Naive thymus-derived CD8-positive, alpha-beta T cell (primary cell): ENCODE measurements at places on chromosomes 12 and 14. TPM values are rescaled to one million over a fixed set of nuclear protein-coding genes. Genes with fewer than 3 reads are reported as not detected.
A peak's percentile ranks its signal among the peaks of the same experiment; 100 is the strongest.

GRCh38 chr14:102015771-102016170 lies 51.4 kb downstream of the DYNC1H1 start:
- no peak for DNase-seq
- no peaks in the 10 kb centered on the region for H3K27me3 ChIP-seq
- peaks cover 95% of the 10 kb centered on the region for H3K36me3 ChIP-seq
- no peak overlapping the region for H3K4me3 ChIP-seq
- H3K4me1 ChIP-seq, result peaks cover 12% of the 10 kb centered on the region

DNA sequence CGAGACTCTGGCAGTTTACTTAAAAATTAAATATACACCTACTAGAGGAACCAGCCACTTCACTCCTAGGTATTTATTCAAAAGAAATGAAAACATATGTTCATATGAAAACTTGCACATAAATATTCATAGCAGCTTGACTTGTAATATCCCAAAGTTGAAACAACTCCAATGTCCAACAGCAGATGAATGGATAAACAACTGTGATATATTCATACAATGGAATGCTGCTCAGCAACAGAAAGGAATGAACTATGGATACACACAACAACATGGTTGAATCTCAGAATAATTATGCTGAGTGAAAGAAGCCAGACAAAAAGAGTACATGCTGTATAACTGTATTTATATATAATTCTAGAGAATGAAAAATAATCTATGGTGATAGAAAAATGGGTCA lies 53.4 kb upstream of the DACT1 start:
- no peaks in the 10 kb centered on the region for H3K4me1 ChIP-seq
- H3K27me3 ChIP-seq, result peaks cover 28% of the 10 kb centered on the region
- peaks cover 25% of the 10 kb centered on the region for H3K36me3 ChIP-seq
- no peak overlapping the region for H3K27ac ChIP-seq
- no peak for DNase-seq

GRCh38 chr12:106919910-106920544 lies 35.7 kb upstream of the TMEM263 start:
- no peaks in the 10 kb centered on the region for H3K36me3 ChIP-seq
- peaks cover 4% of the 10 kb centered on the region for H3K27me3 ChIP-seq
- peaks cover 9% of the 10 kb centered on the region for H3K4me1 ChIP-seq
- peak; percentile 53 for DNase-seq
- H3K4me3 ChIP-seq, result no peak overlapping the region

DNA sequence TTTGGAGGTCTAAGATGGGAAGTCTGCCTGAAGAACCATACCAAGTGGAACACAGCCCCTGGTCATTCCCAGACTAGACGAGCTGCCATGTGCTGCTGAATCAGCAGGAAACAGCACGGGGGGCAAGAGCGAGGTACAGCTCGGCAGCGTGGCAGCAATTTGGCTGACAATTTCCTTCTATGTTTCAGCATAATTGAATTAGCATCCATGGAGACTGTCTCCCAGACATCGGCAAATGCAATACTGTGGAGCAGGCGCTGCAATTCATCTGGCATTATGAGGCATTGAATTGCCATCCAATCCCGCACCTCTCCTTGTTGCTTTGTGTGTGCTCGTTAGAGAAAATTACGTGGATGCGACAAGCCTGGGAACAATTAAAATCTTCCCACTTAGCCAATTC lies 46.0 kb upstream of the CCDC60 start:
- no peak for DNase-seq
- H3K27me3 ChIP-seq, result peaks cover 4% of the 10 kb centered on the region
- no peak overlapping the region for H3K27ac ChIP-seq
- no peak overlapping the region for H3K4me3 ChIP-seq

DNA sequence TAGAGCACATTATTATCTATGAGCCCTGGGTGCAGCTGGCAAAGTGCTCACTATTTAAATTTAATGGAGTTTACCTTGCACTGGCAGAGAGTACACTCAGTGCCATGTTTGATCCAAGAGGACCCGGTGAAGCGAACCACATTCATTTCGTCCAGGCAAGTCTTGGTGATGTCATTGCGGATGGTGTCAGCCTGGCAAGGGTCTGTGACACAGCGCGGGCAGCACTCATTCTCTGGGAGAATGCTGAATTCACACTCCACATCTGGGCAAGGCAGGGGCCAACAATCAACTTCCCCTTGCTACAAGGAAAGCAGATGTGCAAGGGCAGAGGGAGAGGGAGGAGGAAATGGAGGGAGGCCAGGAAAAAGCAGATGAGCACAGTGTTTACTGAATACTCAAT lies 356.2 kb downstream of the NELL2 start:
- DNase-seq, result no peak
- no peak overlapping the region for H3K4me3 ChIP-seq
- peak overlapping the region; percentile 6 for H3K27ac ChIP-seq

DNA sequence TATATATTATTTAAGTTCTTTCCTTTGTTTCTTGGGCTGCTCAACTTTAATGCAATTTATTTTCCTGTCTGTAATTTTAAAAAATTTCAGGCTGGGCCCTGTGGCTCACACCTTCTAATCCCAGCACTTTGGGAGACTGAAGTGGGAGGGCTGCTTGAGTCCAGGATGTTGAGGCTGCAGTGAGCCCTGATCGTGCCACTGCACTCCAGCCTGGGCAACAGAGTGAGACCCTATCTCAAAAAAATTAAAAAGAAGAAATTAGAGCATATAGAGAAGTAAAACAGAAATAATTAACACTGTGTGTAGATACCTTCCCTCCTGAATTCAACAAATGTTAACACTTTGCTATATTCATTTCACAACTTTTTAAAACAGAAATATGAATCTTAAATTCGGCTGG lies 74.2 kb downstream of the DENND5B start:
- no peaks in the 10 kb centered on the region for H3K27me3 ChIP-seq
- H3K36me3 ChIP-seq, result no peaks in the 10 kb centered on the region
- no peaks in the 10 kb centered on the region for H3K4me1 ChIP-seq

DNA sequence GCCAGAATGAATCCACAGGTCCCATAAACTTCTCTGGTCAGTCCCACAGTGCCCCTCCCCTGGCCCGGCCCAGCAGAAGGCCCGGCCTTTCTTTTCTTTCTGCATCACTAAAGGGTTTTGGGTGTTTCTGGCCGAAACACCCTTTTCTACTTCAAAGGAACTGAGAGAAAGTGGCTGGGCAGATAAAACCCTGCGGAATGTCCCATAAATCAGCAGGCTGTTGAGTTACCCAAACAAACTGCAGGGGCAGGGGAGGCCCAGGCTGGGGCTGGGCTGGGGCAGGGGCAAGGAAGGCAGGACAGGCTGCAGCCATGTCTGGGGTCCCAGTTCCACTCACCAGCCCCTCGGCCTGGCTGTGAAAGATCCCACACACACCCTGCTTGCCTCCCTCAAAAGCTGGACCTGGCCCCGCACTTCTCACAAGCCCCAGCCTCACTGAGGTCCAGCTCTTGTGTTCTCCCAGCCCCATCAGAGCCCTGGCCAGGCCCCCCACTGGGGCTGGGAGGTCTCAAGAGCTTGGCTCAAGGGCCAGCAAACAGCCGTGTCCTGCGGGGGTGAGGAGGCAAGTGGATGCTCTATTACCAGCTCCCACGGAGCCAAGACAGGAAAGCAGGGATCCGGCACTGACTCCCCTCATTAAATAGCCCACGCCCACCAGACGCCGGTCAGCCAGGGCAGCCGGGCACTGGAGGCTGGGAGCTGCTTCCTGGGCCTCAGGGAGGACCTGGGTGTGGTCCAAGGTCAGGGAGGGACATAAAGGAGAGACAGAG lies 41.9 kb downstream of the CCNK start:
- H3K27ac ChIP-seq, result no peak overlapping the region
- H3K4me3 ChIP-seq, result no peak overlapping the region
- H3K4me1 ChIP-seq, result peaks cover 9% of the 10 kb centered on the region
- no peak for DNase-seq
- H3K36me3 ChIP-seq, result no peaks in the 10 kb centered on the region

DNA sequence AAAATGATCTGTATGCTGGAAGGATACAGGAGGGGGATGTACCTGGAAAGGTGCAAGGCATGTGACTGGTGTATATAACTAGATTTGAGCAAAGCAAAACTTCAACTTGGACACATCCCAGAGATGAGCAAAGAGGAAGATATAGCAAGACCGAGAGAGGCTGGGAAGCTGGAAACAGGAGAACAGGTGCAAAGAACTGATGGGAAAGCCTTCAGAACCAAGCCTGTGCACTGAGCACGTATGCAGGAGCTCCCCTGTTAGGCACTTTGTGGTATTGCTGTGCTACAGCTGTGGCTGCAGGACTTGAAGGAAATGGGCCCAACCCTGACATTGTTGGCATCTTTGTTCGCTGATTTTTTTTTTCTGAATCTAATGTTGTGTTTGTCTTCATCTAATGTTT lies 120.7 kb upstream of the PWP1 start:
- H3K27ac ChIP-seq, result no peak overlapping the region
- H3K27me3 ChIP-seq, result no peaks in the 10 kb centered on the region
- DNase-seq, result no peak
- H3K4me3 ChIP-seq, result no peak overlapping the region

- no peak overlapping the region for H3K27ac ChIP-seq
- DNase-seq, result no peak
- H3K27me3 ChIP-seq, result no peaks in the 10 kb centered on the region
- H3K36me3 ChIP-seq, result no peaks in the 10 kb centered on the region
- no peak overlapping the region for H3K4me3 ChIP-seq
These were observed 159.3 kb downstream of the DACT1 start for GRCh38 chr14:58797010-58797429.

- H3K27me3 ChIP-seq, result no peaks in the 10 kb centered on the region
- no peaks in the 10 kb centered on the region for H3K36me3 ChIP-seq
- peaks cover 7% of the 10 kb centered on the region for H3K4me1 ChIP-seq
- DNase-seq, result no peak
- no peak overlapping the region for H3K4me3 ChIP-seq
- no peak overlapping the region for H3K27ac ChIP-seq
These were observed 460.8 kb downstream of the BCAT1 start for GRCh38 chr12:24488091-24488596.

- no peak overlapping the region for H3K4me3 ChIP-seq
- H3K27me3 ChIP-seq, result no peaks in the 10 kb centered on the region
- no peak for DNase-seq
- no peaks in the 10 kb centered on the region for H3K36me3 ChIP-seq
- H3K27ac ChIP-seq, result peak overlapping the region; percentile 58
- peaks cover 4% of the 10 kb centered on the region for H3K4me1 ChIP-seq
These were observed 85.2 kb downstream of the TMTC3 start for GRCh38 chr12:88227263-88227662.

- H3K4me3 ChIP-seq, result no peak overlapping the region
- no peaks in the 10 kb centered on the region for H3K4me1 ChIP-seq
- H3K27ac ChIP-seq, result no peak overlapping the region
- DNase-seq, result no peak
These were observed 22.1 kb upstream of the EIF4B start for GRCh38 chr12:52984136-52984535.

GRCh38 chr12:80702889-80703805 lies 4.3 kb upstream of the MYF6 start:
- H3K27ac ChIP-seq, result no peak overlapping the region
- no peak for DNase-seq
- H3K27me3 ChIP-seq, result peaks cover 4% of the 10 kb centered on the region

DNA sequence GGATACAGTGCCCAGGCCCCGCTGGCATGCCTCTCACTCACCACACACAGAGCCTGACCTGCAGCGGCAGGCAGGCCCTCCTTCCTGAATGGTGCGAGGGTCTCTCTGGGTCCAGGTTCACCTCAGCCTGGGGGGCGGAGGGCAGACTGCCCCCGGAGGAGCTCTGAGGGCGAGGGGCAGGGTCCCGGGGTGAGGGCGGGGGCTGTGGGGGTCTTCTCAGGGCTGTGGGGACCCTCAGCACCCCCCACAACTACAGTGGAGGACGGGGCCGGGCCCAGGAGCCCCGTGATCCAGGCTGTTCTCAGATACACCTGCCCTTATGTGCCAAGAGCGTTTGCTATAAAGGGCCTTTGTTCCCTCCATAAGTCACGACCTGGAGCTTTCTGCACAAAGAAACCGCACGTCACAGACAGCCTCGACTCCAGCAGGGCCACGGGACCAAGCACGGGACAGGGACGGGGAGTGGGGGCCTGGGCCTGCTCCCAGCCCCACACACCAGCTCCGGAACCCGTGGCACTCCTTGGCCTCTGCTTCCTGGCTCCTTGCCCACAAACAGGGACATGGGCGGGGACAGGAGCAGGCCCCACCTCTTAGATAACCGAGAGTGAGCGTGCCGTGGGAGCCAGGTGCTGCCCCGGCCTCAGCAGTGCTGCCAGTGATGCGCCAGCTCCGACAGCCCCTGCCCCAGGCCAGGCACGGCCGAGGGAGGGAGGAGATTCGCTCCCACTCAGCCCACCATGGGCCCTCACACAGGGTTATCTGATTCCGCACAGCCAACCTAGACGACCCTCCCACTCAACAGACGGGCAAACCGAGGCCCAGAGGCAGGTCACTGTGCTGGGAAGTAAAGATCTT lies 101.9 kb downstream of the RFLNA start:
- H3K4me1 ChIP-seq, result peaks cover 17% of the 10 kb centered on the region
- H3K4me3 ChIP-seq, result no peak overlapping the region
- H3K36me3 ChIP-seq, result peaks cover 44% of the 10 kb centered on the region
- DNase-seq, result no peak
- H3K27ac ChIP-seq, result no peak overlapping the region

GRCh38 chr12:53722450-53723041 lies 4.7 kb downstream of the CALCOCO1 start:
- no peaks in the 10 kb centered on the region for H3K27me3 ChIP-seq
- H3K36me3 ChIP-seq, result peaks cover 66% of the 10 kb centered on the region
- DNase-seq, result no peak

- peak overlapping the region; percentile 97 for H3K27ac ChIP-seq
- H3K4me3 ChIP-seq, result peak overlapping the region; percentile 62
- no peak for DNase-seq
- no peaks in the 10 kb centered on the region for H3K36me3 ChIP-seq
- peaks cover 18% of the 10 kb centered on the region for H3K4me1 ChIP-seq
These were observed 126.9 kb upstream of the FGD4 start for GRCh38 chr12:32272465-32272864.

GRCh38 chr12:64797156-64797555 lies 27.3 kb upstream of the TBC1D30 start:
- DNase-seq, result no peak
- H3K4me1 ChIP-seq, result peaks cover 1% of the 10 kb centered on the region
- H3K36me3 ChIP-seq, result no peaks in the 10 kb centered on the region
- H3K4me3 ChIP-seq, result no peak overlapping the region
- no peak overlapping the region for H3K27ac ChIP-seq

DNA sequence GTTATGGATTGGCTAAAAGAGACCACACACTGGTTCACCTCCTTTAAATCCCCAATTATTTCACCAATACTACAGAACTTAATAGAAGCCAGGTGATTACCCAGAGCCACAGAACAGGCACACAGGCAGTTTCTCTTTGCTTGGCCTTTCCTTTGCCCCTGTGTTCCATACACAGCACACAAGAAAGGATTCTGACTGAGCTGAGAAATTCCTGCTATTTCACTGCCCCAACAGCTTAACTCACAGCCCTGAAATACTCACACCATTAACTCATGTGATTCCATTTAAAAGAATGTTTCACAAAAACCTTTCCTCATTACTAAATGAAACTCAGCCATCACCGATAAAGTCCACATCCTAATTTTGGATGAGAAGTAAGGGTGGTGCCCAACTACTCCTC lies 133.6 kb downstream of the MED13L start:
- peak overlapping the region; percentile 88 for H3K27ac ChIP-seq
- H3K27me3 ChIP-seq, result no peaks in the 10 kb centered on the region
- H3K4me3 ChIP-seq, result peak overlapping the region; percentile 25
- H3K36me3 ChIP-seq, result no peaks in the 10 kb centered on the region
- DNase-seq, result no peak
- peaks cover 52% of the 10 kb centered on the region for H3K4me1 ChIP-seq

NGB gene
- not detected for total RNA-seq

FGD4 gene
- 0.47 TPM for total RNA-seq

SDS gene
- total RNA-seq, result not detected

SRRM4 gene
- total RNA-seq, result not detected

REC8 gene
- 39.2 TPM for total RNA-seq

RND1 gene
- 3.7 TPM for total RNA-seq
